ENCODE measurements at places on chromosomes 2 and 18.

DNA sequence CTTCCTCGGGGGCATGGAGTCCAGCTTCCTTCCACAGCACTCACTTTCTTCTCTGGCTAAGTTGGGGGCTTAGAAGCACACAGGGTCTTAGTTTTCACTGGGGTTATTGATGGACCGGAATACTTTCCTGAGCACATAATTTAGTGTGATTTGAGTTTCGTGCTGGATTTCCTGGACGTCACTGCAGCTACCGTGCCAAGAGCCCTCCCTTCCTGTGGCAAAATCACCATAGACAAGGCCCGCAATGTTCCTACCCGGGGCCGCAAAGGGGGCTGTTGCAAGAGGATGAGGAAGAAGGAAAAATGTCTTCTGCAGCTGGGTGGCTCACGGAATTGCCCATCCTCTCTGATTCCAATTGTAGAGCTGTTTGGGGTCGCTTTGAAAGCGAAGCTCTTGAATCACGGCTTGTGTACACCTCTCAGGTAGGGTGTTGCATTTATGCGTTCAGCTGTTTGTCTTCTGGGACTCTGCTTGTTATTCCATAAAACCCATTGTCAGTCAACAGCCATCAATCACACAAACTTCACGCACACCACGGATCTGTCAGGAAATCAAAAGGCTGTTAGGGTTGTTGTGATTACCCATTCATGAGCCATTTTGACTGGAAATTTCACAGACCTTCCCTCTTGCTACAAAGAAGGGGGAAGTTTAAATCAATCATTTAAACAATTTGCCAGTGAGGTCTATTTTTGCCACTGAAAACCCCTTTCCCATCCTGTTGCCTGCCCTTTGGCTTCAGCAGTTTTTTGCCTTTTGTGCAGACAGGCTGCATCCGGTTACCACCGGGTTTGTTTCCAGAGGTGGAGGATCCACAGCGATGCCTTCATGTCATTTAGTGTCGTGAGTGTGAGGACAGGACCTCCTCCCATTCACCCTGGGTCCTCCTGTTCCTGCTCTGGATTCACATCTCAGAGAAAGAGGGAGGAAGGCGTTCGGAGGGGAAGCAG lies 36.0 kb downstream of the SMIM21 start:
- no peak for DNase-seq

- DNase-seq = no peak
These were observed 49.8 kb downstream of the PLB1 start for GRCh38 chr2:28545590-28546200.

DNA sequence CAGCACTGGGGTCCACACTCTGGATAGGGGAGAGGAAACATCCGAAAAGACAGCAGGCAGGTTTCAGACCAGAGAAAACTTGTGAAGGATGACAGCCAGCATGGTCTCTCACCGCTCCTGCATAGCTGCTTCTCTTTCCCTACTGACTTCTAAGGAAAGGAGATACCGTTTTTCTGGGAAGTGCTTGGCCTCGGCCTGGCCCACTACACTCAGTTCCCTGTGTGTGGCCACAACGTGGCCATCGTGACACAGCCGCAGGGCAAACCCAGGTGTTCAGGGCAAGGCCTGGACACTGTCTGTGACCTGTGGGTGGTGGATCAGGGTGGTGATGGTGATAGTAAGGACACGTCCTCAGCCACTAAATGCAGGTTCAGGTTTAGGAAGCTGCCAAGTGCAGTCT lies 34.2 kb upstream of the ACAA2 start:
- no peak for DNase-seq

DNA sequence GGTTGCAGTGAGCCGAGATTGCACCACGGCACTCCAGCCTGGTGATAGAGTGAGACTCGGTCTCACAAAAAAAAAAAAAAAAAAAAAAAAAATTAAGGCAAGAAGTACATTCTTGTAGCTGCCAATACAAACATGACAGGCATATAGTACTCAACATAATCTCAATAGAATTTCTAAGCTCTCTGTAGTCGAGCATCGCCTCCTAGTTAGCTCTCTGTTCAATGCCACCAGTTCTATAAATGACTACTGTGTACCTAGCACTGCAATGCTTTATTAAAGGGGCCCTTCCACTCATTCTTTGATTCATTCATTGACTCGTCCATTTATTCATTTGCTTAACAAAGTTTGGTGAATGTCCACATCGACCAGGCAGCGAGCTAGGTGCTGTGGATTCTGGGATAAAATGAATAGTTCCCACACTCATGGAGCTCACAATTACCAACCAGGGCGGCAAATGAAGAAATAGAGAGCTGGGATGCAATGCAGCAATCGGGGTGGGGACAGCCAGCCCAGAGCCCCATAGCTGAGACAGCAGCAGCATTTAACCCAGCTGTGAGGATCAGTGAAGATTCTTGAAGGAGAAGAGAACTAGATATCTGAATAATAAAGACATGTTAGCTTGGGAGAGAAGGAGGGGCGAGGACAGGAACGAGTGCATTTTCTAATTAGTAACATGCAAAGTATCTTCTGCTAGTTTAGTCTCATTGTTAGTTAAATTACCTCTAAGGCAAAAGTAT lies 349.8 kb downstream of the LPIN1 start:
- DNase-seq = no peak

DNA sequence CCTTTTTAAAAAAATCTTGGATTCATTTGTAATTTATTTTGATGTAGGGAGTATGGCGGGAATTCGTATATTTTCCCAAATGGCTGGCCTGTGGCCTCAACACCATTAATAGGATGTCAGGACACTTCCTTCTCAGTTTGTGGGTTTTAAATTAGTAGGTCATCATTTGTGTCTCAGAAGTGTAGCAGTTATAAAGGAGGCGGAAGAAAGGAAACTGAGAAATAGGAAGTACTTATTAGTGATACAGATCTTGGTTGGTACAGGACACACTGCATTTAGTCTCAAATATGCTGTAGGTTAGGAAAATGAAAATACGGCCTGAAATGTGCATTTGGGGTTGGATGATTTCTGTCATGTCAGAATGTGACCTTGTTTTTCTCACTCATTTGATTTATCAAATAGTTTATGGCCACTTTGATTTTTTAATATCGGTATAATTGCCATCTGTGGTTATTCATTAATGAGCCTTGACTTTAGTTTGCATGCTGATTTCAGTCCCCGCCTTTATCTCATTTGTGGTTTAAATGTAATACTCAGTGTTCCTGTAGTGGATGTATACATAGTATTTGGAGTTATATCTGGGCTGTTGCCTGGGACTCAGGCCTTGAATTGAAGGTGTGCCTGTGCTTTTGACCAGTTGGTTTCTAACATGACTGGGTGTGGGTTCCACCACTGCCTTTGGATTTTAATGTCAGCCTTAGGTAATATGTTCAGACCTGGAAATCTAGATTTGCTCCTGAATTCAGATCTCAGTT lies 31.4 kb downstream of the ZCCHC2 start:
- DNase-seq = no peak

- DNase-seq = no peak
These were observed 341.3 kb downstream of the TSN start for GRCh38 chr2:122096761-122097160.

DNA sequence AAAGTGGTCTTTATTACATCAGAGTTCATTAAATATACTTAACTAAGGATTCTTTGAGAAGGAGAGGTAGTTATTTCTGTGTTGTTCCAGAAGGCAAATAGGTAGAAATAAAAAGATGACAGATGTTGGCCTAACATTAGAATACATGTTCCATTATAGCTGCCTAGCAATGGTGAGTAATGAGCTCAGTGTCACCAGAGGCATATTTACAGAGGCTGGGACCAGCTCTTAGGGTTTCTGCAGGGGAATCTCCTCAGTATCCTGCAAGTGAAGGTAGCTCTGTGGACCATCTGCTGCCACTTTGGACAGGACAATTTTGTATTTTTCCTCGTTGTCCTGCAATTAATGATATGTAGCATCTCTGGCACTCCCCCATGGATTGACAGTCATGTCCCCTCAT lies 416.0 kb downstream of the THSD7B start:
- no peak for DNase-seq

GRCh38 chr18:68839701-68840100 lies 41.8 kb downstream of the CCDC102B start:
- no peak for DNase-seq

DNA sequence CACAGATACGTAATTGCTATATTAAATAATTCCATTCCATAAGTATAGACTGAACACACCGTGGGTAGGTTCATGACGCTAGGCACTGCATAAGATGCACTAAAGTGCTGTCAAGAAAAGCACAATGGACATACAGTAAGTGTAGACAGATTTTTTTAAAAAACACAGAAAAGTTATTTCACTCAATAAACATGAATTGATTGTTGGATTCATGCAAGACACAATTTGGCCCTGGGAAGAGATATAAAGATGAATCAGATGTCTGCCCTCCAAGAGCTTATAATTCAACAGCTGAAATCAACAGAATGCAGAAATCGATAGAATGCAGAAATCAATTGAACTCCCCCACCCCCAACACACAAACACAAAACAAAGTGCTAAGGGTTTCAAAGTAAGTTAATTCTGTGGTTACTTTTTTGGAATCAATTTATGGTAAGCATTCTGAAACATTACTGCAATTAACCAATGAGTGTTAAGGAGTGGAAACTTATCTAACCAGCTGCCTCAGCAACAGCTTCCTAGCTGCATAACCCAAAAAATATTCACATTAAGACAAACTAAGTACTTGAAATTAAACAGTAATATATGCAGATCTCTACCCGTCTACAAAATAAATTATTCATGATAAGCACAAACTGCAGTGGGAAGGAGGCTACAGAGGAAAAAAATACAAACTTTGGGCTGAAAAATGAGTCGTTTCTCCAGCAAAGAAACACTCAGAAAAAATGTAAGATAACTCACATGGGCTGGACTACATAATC lies 1.6 kb downstream of the NBAS start:
- no peak for DNase-seq

All from stimulated activated CD4-positive, alpha-beta T cell treated with anti-CD3 and anti-CD28 coated beads, TNF-alpha, amount 100 ng/mL, for 1 hour (primary cell).